ENCODE measurements at places on chromosomes 4 and X.

DNA sequence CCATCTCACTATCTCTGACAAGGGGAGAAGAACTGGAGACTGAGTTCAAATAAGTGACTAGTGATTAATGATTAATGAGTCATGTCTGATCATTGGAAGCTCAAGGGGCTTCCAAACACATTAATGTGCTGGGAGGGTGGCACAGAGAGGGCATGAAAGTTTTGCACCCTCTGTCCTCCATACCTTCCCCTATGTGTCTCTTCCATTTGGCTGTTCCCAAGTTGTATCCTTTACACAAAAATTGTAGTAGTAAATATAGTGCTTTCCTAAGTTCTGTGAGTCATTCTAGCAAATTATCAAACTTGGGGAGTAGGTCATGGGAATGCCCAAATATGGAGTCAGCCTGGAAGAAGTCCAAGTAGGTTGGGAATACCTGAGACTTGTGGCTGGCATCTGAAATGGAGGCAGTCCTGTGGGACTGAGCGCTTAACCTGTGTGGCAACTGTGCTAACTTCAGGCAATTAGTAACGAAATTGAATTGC, 4.1 kb upstream of the FAM200B start:
- DNase-seq = peak; percentile 64

GRCh38 chrX:10608099-10608498, 12.3 kb downstream of the MID1 start:
- peak; percentile 79 for DNase-seq

- DNase-seq = peak; percentile 55
Measured at GRCh38 chr4:173301518-173302201, 32.5 kb downstream of the HMGB2 start.

GRCh38 chr4:118173956-118174725, 139.9 kb downstream of the NDST3 start:
- DNase-seq = peak; percentile 67
